ENCODE measurements at places on chromosomes 3 and 15.

DNA sequence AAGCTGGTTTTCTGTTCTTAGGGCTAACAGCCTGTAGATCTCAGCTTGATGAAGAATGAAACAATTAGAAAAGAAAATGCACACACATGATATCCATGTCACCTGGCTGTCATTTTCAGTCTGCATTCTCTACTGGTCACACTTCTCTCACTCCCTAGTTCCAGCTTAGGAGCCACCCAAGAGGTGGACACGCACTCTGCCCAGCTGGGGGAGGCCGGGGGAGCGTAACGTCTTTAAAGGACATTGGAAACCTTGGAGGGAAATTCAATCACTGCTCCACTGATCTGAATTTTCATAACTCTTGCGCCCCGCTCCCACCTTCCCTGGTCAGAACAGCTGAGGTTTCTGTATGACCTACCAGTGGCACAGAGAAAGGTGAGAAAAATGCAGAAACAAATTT, 79.7 kb downstream of the RAB11A start:
- DNase-seq = no peak

GRCh38 chr15:64970698-64971097, 19.0 kb downstream of the SPG21 start:
- no peak for DNase-seq

GRCh38 chr3:40876009-40876408, 323.3 kb upstream of the CTNNB1 start:
- DNase-seq = no peak

DNA sequence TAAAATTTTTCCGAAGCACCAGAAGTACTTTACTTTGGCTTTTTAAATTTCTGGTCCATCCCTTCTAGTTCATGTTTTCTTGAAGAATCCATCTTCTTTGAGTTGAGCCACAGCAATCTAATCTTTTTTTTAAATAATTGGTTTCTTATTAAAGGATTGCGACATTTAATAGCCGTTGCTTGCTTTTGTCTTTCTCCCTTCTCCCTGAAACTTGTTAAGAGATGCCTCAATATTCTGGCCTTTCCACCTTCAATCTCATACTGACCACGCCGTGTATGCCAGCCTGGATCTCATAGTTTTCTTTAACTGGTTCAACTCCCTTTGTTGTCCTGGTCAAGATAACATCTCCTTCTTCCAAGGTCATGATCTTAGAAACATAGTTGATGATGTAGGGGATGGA, 18.4 kb upstream of the RPLP1 start:
- DNase-seq = no peak

- DNase-seq = no peak
Observed at GRCh38 chr3:122101646-122102045, 46.5 kb downstream of the CD86 start.

- DNase-seq = no peak
Observed at GRCh38 chr3:71119171-71119570, 464.4 kb downstream of the FOXP1 start.

DNA sequence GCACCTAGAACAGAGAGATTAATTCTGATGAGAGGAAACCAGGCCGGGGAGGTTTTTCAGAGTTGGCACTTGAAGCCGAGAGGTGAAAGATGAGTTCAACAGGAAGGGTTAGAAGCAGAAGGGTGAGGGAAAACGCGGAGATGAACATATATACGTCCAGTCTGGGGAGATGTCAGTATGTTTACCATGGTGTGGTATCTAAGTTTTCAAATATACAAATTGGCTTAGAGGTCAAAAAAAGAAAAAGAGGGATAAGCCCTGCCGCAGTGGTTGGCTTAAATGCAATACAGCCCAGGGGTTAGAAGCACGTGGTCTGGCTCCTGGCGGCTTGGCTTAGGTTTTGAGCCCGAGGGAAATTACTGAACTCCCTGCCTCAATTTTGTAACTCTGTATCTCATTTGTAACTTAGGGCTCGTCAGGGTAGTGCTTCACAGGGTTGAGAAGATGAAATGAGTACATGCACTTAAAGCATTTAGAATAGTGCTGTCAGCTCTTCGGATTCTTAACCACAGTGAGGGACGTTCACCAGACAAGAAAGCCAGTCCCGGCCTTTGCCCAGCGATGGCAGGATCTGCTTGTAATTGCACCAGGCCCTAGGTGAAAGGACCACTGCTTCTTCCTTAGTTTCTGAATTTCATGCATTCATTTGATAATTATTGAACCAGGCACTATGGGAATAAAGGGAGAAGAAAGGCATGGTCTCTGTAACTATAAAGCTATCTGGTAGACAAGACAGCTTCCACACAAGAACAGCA, 6.4 kb downstream of the HES1 start:
- peak; percentile 64 for DNase-seq

DNA sequence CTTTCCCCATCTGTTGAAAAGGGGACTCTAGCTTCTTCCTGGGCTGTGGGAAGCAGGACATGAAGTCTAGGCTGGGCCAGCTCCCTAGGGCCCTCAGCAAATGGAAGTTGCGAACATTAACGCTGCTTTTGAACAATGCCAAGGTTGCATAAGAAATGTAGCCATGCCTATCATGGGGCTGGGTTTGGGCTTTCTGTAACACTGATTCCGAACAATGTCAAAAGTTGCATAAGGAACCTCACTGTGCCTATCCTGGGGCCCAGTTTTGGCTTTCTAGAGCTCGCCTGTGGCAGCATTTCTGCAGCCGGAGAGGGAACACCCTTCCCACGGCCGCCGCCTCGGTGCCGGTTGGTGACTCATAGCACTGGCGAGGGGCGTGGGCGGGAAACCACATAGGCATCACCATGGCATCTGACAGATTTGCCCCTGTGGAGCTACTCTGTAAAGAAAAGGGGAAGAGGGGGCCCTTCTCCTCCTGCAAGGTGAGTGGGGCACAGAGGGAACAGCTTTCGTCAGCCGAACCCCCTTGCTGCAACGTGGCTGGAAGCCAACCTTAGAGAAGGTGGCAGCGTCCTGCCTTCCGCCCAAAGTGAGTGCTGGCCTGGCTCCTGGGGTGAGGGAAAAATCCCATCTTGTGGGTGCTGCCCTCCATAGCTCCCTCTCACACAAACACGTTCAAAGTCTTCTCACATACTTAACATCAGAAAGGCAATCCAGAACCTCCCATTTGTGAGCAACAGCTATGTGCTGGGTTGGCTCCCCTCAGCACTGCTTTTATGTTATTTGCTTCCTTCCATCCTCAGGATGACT, 46.6 kb upstream of the ATP2B2 start:
- DNase-seq = peak; percentile 54

- DNase-seq = no peak
Observed at GRCh38 chr15:63088533-63089245, 33.0 kb upstream of the LACTB start.

GRCh38 chr3:117903226-117903625, 1131.4 kb downstream of the IGSF11 start:
- DNase-seq = no peak

- DNase-seq = no peak
Observed at GRCh38 chr3:184384856-184385422, 5.1 kb downstream of the CHRD start.

- no peak for DNase-seq
Observed at GRCh38 chr15:22810033-22810852, 23.8 kb downstream of the NIPA1 start.

- DNase-seq = no peak
Observed at GRCh38 chr3:18349197-18349798, 75.8 kb downstream of the SATB1 start.

GRCh38 chr3:197028728-197029510, 698 bp downstream of the MELTF start:
- DNase-seq = peak; percentile 44

DNA sequence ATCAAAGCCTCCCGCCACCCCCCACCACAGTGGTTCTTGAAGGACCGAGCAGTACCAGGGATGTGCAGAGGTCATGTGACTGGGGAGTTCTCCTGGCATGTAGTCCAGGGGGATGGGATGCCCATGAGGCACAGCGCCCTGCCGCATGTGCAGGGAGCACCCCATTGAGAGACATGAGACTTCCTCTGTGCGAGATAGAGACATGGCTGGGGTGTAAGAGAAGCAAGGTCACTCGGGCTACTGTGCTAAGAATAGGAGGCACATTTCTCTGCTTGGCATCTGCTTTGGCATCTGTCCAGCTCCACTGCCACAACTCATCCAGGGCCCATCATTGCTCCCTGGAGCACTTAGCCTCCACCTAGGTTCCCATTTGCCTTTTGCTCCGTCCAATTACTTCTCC, 2.4 kb upstream of the CYP1A1 start:
- DNase-seq = no peak

DNA sequence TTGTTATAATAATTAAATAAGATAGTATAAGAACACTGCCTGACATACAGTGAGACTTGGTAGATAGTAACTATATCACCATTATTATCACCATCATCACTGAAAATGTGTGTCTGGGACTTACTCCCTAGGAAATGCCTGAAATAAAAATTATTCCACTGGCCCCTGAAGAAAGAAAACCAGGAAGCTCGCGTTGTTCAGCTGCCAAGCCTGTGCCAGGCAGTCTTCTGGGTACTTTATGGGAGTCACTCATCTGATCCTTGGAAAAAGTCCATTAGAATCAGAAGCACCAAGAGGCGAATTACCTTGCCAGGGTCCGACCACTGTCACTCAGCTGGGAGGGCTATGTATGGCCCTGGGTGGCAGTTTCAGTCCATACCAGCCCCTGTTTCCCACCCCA, 220.3 kb upstream of the TPM1 start:
- DNase-seq = no peak

GRCh38 chr3:110946810-110947209, 124.8 kb upstream of the NECTIN3 start:
- no peak for DNase-seq

GRCh38 chr3:115823083-115823482, 199.8 kb downstream of the GAP43 start:
- DNase-seq = no peak

GRCh38 chr15:66615846-66616245, 50.0 kb upstream of the LCTL start:
- no peak for DNase-seq

DNA sequence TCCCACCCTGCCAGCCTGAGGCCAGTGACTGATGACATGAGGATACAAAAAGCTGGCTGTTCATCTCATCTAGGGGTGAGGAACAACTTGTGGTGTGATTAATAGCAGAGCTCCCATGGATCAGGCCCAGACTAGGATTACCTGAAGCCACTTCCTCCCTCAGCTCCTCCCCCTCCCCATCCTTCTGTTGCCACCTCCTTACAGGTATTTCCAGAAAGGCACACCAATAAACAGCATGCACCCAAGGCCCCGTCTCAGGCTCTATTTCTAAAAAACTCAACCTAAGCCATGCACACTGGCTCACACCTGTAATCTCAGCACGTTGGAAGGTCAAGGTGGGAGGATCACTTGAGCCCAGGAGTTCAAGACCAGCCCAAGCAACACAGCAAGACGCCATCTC, 54.1 kb downstream of the SRGAP3 start:
- DNase-seq = no peak

GRCh38 chr3:157844216-157844615, 262.0 kb downstream of the SHOX2 start:
- no peak for DNase-seq

DNA sequence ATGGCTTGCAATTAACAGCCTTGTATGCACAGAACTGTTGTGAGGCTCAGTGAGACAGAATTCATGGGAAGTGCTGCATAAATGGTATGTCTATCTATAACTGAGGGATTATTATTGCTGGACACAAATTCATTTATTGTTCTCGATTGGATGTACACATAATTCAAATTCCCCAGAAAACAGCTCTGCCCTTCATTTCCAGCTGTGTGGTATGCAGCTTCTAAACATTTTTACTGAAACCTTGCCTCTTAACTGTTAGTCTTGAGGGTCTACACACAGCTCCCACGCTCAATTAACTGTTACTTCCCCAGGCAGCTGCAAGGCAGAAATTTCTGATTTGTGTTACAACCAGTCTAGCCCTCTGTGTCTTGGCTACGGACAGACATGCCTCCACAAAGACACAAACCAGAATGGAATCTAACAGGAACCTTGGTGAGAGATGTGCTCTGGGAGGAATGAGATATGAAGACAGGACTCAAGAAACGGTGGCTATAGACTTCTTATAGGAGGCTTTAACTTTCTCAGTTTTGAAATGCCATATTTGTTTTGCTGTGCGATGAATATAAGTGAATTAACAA, 139.7 kb upstream of the TBL1XR1 start:
- no peak for DNase-seq

DNA sequence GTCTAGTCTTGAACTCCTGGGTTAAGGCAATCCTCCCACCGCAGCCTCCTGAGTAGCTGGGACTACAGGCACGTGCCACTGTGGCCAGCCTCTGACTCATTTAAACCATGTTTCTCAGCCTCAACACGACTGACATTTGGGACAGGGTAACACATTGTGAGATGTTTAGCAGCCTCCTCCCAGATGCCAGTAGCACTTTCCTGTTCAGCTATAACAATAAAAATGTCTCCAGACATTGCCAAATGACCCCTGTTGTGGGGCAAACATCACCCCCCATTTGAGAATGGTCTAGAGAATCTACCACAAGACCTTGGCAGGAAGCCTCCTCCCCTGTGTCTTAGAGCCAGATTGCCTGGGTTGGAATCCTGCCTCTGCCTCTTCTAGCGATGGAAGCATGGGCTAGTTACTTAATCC, 8.4 kb downstream of the TMEM40 start:
- peak; percentile 81 for DNase-seq

DNA sequence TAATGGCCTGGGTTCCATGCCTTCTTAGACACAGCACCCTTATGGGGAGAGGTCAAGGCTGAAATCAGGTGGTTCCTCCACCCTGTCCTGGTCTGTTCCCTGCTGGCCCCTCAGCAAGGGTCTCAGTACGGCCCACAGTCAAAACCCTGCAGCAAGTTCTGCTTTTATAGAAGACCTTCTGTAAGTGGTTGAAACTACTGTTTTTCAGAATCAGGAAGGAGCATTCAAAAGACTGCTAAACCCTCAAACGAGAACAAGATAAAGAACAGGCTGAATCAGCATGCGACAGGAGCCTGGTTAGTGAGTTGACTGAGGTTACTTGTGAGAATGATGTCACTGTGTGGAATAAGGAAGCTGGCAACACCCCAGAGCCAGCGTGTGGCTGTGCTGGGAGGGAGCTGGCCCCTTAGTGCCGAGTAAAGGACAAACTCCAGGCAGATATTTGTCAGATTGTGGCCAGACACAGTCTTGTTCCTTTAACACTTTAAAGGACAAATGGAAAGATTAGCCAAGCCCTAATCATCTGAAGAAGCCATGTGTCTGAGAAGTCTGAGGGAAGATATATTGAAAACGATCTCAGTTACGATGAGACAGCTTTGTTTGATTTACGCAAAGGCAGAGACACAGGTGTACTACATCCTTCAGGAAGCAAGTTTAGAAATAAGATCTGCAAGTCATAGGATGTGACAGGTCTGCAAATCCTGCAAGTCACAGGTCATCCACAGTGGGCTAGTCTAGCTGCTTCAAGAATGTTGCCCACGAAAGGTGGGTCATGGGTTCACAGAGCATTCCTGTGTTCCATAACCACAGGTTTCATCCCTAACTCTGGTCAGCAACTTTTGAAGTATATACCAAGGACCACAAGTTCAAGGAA, 54.0 kb downstream of the B3GNT5 start:
- peak; percentile 54 for DNase-seq

GRCh38 chr3:128782282-128783146, 56.5 kb downstream of the RAB7A start:
- no peak for DNase-seq
